ENCODE measurements at places on chromosomes 12 and 14.
A peak's percentile ranks its signal among the peaks of the same experiment; 100 is the strongest.

DNA sequence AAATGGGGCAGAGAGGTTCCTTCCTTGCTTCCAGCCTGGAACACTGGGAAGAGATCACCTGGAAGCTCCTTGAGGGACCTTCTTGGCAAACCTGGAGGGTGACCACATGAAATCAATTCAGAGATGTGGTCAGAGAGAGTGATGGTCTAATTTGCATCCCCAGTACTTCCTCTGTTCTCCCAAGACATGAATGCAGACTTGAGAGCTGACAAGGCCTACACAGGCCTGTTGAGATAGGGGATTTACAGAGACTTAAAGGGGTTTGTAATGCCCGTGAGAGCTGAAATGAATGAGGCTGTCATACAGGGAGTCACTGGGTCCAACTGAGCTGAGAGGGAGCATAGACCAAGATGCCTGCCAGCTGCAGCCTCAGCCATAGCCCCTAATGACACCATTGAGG, 45.1 kb downstream of the TMX1 start:
- DNase-seq = no peak

GRCh38 chr14:65302571-65303189, 109.8 kb upstream of the FUT8 start:
- no peak for DNase-seq

DNA sequence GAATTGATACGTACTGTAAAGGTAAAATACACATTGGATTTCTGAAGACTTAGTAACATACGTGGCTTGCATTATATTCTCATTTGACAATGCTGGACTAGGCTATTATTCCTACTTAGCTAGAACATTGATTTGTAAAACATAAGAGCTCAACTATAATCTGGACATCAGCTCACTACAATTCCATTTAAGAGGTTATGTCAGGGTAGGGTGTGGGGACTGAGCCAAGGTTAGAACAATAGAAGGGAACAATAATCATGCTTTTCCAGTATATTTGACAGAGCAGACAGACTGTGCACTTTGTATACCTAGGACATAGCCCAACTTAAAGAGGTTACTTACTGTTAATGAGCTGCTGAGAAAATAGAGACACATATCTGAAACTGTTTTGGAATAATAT, 10.8 kb downstream of the ZCRB1 start:
- no peak for DNase-seq

GRCh38 chr12:32211066-32211899, 104.6 kb downstream of the BICD1 start:
- no peak for DNase-seq

DNA sequence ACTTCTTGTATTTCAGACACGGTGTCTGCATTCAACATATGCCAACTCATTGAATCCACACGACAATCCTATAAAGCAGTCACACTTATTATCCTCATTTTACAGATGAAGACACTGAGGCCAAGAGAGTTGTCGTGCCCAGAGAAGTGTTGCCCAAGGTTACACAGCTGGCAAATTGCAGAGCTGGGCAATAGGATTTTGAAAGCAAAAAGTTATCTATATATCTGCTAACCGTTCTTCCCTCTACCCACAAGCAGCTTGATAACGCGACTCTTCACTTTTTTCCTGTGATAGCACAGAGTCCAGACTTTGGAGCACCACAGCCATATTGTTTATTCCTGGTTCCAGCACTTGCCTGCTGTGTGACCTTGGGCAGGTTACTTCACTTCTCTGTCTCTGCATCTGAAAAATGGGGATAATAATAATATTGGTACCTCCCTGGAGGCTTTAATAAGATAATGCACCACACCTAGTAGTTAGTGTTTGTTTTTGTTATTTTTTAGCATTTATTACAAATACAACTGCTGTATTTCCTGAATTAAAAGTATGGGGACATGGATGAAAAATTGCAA, 82.2 kb downstream of the CHST11 start:
- no peak for DNase-seq

- no peak for DNase-seq
Observed at GRCh38 chr14:52296378-52296777, 17.7 kb upstream of the PTGER2 start.

DNA sequence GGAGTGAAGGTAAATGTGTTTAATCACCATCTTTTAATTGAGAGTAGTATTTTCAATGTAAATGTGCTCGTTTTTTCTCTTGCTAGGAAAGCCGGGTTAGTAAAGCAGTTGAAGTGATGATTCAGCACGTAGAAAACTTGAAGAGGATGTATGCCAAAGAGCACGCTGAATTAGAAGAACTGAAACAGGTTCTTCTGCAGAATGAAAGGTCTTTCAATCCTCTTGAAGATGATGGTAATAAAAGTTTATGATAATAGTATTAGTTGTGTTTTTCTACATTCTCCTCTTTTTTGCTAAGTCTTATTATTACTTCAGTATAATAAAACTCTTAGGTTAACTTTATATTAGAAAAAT, 93.9 kb downstream of the DNAI7 start:
- no peak for DNase-seq

DNA sequence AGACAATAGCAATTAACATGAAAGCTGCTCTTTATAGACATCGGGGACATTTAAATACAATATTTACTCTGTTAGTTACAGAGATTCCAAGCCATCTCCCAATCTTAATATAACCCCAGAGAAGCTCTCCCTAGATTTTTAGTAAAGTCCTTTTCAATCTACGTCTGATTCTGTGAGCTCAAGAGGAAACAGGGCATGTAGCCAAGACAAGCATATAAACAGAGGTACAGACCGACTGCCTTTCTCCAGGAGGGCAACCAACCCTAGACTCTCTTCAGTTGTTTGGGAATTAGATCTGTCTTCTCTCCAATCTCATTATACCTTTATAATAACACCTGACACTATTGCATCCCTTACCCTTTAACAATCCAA, 57.4 kb downstream of the TMTC1 start:
- no peak for DNase-seq

GRCh38 chr12:1552911-1553491, 41.4 kb downstream of the FBXL14 start:
- DNase-seq = no peak

DNA sequence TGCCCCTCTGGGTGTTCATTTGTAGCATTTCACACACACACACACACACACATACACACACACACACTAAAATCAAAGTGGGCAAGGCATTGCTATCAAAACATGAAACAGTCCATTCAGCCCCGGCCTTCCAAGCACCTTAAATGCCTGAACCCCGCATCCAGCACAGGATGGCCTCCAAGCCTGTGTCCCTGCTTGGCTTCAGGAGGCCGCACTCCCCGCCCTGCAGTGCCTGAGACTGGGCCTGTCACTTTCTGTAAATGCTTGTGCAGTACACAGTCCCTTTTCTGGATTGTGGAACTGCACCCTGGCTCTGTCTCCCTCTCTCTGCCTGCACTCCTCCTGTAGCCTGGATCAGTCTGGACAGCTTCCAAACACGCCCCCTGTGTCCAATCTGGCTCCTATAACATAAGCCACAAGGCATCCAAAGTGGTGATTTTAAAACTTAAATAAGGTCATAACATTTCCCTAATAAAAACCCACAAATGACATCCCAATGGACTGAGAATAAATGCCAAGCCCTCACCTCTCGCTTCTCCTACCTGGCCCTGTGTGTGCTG, 972.2 kb upstream of the TMEM132C start:
- DNase-seq = no peak

DNA sequence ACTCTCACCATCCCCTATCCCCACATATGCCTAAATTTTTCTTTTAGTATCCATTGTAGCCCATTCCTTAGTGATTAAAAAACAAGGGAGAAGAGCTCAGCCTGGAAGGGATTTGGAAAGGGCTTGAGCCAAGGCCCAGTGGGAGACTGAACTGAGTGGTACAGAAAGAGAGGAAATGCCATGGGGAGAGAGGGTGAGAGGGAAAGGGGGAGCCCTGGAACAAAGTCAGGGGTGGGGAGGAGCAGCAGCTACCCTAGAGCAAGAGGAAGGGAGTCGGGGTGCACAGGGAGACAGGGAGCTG, 2.6 kb upstream of the ATN1 start:
- no peak for DNase-seq

DNA sequence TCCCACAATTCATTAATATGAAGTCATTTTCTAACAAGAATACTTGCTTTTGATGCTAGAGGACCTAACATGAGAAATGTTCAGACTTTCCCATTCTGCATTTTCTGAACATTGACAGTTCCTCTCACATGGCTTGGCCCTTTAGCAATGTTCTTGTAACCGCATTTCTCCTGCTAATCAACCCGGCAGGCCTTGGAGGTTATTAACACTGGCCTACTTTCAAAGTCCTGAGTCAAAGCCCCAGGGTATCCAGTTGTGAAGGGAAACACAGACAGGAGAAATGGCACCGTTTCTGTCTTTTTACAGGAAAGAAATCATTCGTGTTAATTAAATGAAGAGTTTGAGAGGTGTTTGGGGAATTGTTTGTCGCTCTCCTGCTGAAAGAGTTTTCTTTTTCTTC, 446.5 kb upstream of the MIS18BP1 start:
- DNase-seq = no peak

GRCh38 chr12:124379938-124380754, 85.3 kb downstream of the RFLNA start:
- DNase-seq = no peak

GRCh38 chr14:81350344-81351130, 49.6 kb downstream of the STON2 start:
- no peak for DNase-seq

DNA sequence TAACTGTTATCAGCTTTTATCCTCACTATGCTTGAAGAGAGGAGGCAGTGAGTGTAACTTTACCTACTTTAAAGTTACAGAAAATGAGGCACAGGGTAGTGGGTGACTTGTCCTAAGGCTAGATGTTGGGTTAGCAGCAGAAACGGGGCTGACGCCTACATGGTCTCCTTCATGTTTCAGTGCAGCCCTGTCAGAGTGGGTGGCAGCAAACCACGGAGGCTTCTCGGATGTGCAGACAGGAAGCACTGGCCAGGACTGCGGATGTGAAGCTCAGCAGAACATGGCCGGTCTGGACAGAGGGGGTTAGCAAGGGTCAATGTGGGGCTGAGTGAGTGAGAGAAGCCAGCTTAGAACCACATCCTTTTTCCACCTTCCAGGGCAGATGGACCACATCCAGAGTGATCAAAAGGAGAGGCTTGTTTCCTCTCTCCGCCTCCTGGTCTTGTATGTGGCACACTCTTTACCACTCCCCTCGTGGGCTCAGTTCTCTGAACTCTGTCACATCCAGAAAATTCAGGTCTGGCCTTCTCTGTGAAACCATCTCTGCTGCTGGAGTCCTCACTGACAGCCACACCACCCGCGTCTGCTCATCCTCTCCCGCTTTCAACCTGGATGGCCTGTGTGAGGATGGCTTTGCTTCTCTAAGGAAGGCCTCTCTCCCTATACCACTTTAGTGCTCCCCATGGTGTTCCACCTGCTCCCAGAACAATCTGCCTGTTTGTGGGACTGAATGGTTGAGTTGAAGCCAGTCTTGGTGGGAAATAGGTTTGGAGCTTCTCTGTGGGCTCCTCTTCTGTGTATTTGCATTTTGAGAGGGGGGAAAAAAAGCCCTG, 14.1 kb downstream of the SUSD6 start:
- peak; percentile 70 for DNase-seq

DNA sequence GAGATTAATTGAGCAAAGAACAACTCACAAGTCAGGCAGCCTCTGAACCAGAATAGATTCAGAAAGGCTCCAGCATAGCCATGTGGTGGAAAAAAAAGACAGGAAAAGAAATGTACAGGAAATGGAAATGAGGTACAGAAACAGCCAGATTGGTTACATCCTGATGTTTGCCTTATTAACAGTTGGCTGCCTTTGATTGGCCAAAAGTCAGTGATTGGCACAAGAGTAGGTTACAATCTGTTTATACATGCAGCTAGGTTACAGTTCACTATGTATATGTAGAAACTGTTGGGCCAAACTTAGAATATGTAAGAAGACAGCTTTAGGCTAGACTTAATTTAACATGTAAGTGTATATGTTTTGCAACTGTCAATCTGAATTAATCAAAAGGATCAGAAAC, 118.9 kb downstream of the UNC79 start:
- no peak for DNase-seq

GRCh38 chr14:33730156-33730555, 220.7 kb downstream of the EGLN3 start:
- no peak for DNase-seq

- DNase-seq = peak; percentile 77
Observed at GRCh38 chr14:61403411-61403810, 82.0 kb downstream of the PRKCH start.

DNA sequence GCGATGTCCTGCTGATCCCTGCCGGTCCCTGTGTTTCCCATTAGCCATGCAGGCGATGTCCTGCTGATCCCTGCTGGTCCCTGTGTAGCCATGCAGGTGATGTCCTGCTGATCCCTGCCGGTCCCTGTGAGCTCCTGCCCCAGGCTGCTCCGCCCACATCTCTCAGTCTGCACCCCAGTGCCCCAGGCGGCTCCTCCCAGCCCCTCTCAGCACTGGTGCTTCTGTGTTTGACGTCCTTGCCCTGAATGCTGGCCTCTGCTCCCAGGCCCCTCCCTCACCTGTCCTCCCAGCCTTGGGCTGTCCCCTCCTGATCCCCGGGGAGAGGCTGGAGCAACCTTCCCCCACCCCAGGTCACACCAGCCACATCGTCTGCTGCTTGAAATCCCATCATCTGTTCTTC, 41.4 kb upstream of the TEX22 start:
- DNase-seq = no peak

DNA sequence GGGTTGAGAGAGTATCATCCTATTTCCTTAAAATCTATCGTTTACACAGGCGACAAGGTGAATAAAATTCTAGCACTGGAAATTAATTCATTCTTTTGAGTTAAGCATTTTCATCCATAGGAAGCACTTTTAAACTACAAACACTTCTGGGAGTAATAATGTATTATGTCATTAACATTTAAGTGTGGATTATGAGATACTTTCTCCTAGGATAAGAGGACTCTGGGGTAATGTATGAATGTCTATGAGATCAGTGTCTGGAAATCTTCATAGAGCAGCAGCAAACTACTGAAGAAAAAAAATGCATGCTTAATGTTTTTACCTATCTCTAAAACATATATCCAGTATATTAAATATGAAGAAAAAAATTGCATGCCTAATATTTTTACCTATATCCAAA, 86.9 kb downstream of the EPS8 start:
- no peak for DNase-seq

DNA sequence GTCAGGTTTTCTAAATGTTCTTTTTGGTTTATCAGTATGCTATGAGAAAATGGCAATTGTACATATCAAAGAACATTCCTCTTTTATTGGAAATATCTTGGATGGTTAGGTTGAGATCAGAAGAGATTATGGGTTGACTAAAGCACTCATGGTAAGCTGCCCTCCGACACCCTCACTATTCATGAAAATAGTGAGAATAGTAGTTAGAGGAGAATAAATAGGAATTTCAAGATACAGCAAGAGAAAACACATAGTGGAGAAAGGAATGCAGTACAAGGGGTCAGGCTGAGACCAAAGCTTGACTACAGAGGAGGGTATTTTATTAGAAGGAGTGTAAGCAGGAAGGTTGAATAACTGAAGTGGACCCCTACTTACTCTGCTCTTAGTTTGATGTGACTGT, 112.5 kb downstream of the PTPRQ start:
- DNase-seq = no peak

GRCh38 chr14:58792416-58792815, 154.7 kb downstream of the DACT1 start:
- DNase-seq = no peak

Measured in CD4-positive, alpha-beta T cell treated with Interleukin-4 for 4 hours (primary cell).